Hematopoietic multipotent progenitor cell treated with erythropoietin and hydrocortisone succinate and interleukin-3 and kit ligand, for 15 days (in vitro differentiated cells): ENCODE measurements at places on chromosomes 3 and 15.

- DNase-seq, result no peak
Observed at GRCh38 chr15:72774696-72775383, 8.7 kb downstream of the ADPGK start.

DNA sequence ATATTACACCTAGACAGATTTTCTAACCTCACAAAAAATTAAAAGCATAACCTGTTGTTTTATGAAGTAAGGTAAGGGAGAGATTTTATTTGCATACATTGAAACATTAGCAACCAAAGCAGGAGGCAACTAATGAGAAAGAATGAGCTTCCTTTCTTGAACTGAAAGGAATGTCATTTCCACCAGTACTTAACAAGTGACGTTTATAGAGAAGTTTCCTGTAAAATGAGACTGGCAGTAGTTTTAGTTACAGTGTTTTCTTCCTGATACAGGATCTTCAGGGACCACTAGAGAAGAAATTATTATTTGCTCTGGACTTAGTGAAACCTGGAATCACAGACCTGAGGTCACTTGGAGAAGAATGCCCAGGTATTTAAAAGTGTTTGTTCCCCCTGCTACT, 27.4 kb upstream of the FRMD5 start:
- DNase-seq, result no peak

- no peak for DNase-seq
Observed at GRCh38 chr3:133112666-133113065, 74.5 kb downstream of the TMEM108 start.

DNA sequence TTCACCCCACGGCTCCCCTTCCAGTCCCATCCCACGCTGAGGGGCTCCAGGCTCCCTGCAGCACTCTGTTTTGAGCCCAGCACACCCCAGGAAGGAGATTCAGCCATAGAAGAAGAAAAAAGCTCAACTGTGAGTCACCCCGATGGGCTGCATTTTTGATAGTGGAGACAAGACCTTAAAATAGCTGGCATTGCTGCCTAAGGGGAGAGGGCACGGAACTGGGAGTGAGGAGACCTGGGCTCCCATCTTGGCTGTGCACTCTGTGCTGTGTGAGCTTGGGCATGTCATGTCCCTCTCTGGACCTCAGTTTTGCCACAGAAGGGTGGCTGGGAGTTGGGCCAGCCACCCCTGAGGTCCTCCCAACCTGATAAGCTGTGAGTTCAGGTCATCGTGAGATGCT, 57.2 kb upstream of the SMAD6 start:
- no peak for DNase-seq

GRCh38 chr15:34336231-34336990, 1.2 kb downstream of the SLC12A6 start:
- no peak for DNase-seq

DNA sequence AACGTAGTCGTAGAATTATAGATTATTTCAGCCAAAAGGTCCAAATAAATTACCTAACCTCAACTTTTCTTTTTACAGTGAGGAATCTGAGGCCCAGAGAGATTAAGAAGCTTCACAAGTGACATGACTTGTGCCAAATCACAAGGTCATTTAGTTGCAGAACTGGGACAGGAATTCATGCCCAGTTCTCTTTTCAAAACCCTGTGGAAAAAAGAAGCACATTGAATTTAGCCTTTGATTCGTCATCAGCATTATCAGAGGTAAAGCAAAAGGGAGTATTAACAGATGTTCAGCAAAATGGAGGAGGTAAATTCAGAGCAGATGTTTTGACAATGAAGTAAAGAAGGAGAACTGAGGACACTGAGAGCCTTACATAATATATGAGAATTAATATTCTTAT, 4.5 kb downstream of the SERPINI2 start:
- DNase-seq, result no peak

- no peak for DNase-seq
Observed at GRCh38 chr15:53230473-53230872, 440.3 kb upstream of the ONECUT1 start.

DNA sequence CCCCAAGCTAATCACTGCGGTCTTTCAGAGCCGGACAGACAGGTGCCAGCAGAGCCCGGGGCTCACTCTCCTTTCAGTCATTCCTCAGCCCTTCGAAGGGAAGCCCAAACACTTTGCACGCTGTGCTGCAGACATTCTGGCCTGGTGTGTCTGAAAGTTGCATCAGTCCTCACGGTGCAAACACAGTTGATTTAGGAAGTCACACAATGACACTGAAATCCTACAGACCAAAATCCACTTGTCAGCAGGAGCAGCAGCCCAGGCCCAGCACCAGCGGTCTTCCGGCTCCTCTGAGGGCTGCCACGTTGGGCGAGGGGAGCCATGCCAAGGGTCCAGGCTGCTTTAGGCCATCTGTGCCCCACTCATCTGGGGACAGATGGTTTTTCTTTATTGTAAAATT, 61.6 kb downstream of the RGMA start:
- DNase-seq, result no peak

- no peak for DNase-seq
Observed at GRCh38 chr15:64911311-64912186, at the start of gene ANKDD1A. Gene ANKDD1A (plus strand): TSS chr15:64911902. CDS start chr15:64911931, 29 bp downstream.

- DNase-seq, result no peak
Observed at GRCh38 chr3:73298243-73299183, 237.1 kb downstream of the EBLN2 start.

- DNase-seq, result no peak
Observed at GRCh38 chr15:74179983-74180880, 6.7 kb downstream of the ISLR start.

DNA sequence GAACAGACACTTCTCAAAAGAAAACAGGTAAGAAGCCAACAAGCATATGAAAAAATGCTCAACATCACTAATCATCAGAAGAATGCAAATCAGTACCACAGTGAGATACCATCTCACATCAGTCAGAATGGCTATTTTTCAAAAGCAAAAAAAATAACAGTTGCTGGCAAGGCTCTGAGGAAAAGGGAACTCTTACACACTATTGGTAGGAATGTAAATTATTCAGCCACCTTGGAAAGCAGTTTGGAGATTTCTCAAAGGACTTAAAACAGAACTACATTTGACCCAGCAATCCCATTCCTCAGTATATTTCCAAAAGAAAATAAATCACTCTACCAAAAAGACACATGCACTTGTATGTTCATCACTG, 95.6 kb downstream of the APBA2 start:
- no peak for DNase-seq

GRCh38 chr15:48283396-48284145, 47.7 kb upstream of the DUT start:
- DNase-seq, result no peak

DNA sequence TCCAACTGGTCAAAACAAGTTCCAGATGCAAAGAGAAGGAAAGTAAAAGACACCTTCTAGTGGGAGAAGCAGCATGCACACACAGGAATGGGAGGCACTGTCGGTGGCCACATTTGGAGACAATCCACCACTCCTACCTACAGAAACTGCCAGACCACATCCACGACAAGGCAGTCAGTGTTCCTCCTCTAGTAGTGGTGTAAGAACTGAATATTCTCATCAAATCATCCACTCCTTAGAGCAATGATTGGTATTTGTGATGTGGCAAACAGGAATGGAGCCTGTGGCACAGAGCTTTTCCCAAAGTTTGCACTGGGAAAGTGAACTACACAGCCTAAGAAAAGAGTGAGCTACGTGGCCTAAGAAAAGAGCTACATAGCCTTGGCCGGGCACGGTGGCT, 5.1 kb upstream of the SPINT1 start:
- no peak for DNase-seq

DNA sequence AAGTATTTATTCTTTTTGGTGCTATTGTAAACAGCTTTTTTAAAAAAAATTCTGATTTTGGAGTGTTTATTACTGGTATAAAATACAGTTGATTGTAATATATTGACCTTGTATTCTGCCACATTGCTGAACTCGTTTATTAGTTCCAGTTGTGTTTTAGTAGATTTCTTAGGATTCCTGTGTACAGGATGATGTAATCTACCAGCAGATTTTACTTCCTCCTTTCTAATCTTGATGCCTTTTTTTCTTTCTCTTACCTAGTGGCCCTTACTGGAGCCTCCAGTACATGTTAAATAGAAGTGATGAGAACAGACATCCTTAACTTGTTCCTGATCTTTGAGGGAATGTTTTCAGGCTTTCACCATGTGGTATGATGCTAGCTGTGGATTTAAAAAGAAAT, 70.4 kb upstream of the KY start:
- no peak for DNase-seq

DNA sequence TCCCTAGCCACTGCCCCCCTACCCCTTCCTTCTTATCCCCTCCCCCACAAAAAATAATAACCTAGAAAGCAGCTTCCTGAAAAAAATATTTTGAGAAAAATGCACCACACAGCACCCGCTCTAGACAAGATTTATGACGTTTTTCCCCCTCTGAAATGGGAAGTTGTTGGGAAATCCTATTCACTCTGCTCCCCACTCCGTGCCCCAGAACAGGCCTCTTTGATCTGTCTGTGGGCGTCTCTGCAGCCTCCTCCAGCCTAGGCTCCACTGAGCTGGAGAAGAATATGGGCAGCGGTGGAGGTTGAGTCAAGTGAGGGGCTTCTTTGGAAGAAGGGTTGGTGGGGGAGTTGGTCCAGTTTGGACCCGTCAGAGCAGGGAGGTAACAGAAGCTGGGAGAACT, 28.5 kb upstream of the POLG start:
- no peak for DNase-seq

DNA sequence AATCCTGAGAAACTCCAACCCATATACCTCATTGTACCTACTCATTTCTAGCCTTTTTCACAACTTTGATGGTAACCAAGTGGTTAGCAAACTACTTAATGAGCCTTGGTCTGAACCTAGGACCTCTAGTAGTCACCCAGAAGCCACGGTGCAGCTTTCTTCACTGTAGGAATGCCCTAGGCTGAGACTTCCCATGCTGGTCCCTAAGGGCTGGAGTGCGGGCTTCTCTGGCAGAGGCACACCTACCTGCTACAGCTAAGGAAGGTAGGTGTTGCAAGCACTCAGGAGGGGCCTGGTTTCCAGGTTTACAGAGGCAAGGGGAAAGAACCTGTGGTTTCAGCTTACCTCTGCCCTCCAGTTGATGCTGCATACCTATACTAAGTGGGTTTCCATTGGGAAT, 65.4 kb downstream of the DHX30 start:
- DNase-seq, result no peak

DNA sequence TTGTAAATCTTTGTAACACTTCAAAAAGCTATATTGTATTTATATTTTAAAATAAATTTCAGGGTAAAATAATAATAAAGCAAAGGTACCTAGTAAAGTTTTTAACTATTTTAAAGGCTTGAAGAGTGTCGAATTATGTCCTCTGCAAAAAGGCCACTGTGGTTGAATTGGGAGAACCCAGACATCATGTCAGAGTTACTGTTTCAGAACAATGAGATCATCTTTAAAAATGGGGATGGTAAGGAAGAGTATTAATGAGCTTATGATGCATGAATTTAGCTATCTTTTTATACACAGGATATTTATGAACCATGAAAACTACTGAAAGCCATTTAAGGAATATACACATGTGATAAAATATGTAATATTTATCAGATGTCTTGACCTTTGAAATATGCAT, 26.3 kb downstream of the KCNMB3 start:
- no peak for DNase-seq
